ENCODE measurements at places on chromosomes 2 and 18.

- DNase-seq: no peak
Observed at GRCh38 chr2:85584857-85585780, 888 bp downstream of the VAMP5 start.

DNA sequence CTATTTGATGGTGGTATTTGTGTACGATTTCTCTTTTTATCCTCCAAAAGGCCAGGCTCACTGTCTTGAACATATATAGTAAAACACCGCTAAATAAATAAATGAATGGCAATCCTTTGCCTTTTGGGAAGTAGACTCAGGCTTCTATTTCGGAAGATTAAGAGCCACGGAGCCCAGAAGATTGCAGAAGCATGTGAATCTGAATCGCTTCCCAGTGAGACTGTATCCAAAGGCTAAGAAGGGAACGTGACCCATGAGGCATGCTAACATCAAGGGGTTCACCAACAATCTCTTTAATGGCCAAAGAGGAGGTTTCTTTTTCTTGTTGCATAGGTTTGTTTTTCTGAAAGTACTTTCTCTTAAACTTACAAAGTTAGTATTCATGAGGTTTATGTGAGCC lies 70.0 kb upstream of the DNMT3A start:
- no peak for DNase-seq

DNA sequence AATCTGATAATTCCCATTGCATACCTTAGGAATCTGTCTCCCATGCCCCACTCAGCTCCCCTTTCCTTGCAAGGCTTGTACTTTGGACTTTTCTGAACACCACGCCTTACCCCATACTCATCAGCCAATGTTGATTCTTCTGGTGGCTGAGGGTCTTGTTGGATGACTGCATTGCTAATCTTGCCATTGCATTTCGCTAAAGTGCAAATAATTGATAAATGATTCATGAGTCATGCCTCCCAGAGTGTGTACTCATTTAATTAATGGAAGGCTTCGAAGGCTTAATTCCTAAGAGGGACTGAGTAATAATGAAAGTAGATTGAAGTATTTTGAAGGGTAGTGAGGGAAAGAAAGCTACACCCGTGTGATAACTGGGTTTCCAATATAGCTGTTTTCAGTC lies 28.0 kb upstream of the PPP1R1C start:
- DNase-seq: no peak

- no peak for DNase-seq
Observed at GRCh38 chr2:128636802-128637147, 318.1 kb upstream of the HS6ST1 start.

- no peak for DNase-seq
Observed at GRCh38 chr18:38951633-38952032, 1386.0 kb upstream of the CELF4 start.
